Stimulated activated CD4-positive, alpha-beta T cell treated with anti-CD3 and anti-CD28 coated beads, Interleukin-1b, Interleukin-23, amount 100 ng/mL, for 1 hour (primary cell): ENCODE measurements at places on chromosomes 3 and 15.

- DNase-seq = no peak
Measured at GRCh38 chr3:172559020-172559419, 35.8 kb upstream of the TNFSF10 start.

GRCh38 chr3:144018776-144019175 is 47.2 kb downstream of the DIPK2A start:
- DNase-seq = no peak

DNA sequence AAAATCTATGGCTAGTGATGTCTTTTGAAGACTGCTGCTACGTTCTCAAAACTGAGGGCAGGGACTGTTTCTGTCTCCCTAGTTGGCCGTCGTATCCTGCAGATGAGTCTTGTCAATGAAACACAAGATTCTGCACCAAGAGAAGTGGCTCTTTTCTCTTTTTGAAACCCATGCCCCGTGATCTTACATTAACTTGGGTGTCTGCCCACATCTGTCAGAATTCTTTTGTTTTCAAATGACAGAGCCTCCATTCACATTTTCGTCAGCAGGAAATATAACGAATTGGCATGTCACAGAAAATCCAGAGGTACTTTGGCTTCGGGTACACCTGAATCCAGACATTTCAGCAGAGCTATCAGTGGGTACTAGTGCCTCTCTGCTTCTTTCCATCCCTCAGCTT is 331.3 kb upstream of the PROK2 start:
- DNase-seq = no peak

DNA sequence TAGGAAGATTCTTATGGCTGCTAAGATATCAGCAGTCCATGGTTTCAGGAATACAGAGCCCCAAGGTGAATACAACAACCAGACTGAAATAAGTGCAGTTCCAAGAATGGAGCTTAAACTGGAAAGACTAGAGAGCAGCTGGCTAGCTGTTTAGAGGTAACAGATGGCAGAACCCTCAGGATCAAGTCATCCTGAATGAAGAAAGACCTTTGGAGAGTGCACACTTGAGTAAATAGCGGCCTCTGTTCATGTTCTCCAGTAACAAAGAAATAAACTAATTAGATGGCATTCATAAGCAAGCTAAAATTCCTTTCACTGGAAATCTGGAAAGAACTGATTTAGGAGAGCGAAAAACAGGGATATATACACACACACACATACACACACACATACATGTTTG is 968.4 kb downstream of the FHIT start:
- no peak for DNase-seq

DNA sequence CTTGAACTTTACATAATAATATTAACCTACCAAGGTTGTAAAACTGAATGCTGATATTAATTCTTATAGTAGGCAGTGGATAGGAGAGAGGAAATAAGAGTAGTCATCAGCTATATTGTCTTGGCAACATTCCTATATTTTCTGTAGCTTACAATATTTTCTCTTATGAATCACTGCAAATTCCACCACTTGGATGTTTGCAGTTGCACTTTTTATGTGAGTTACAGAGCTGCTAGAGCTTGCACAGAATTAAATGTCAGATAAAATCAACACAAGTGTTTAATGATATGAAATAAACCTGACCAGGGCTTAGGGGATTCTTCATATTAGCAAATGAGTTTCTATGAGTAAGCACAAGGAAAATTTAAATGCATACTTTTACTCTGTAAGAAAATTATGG is 1710.1 kb downstream of the SI start:
- no peak for DNase-seq

DNA sequence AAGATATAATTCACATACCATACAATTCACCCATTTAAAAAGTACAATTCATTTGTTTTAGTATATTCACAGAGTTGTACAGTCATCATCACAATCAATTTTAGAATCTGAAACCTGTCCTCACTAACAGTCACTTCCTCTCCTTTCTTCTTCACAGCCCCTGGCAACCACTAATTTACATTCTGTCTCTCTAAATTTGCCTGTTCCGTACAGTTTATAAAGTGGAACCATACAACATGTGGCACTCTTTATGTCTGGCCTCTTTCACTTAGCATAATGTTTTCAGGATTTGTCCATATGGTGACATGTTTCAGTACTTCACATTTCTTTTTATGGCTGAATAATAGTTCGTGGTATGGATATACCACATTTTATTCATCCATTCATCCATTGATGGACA is 22.7 kb downstream of the ERICH6 start:
- DNase-seq = no peak

DNA sequence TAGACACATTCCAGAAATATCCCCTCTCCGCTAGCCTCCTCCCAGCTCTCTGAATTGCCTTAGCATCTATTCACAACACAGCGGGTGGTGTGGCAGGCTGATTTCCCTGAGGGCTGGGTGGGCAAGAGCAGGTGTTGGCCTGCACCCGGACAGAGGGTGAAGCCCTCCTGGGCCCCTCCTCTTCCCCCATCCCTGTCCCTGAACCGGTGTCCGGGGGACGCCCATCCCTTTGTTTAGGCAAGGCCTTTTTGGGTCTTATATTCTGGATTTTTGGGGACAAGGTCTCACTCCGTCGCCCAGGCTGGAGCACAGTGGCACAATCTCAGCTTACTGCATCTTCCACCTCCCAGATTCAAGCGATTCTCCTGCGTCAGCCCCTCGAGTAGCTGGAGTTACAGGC is 55.2 kb upstream of the KLHL25 start:
- no peak for DNase-seq
